Fibroblast of lung (primary cell): ENCODE measurements at places on chromosomes 4 and X.
A peak's percentile ranks its signal among the peaks of the same experiment; 100 is the strongest.

DNA sequence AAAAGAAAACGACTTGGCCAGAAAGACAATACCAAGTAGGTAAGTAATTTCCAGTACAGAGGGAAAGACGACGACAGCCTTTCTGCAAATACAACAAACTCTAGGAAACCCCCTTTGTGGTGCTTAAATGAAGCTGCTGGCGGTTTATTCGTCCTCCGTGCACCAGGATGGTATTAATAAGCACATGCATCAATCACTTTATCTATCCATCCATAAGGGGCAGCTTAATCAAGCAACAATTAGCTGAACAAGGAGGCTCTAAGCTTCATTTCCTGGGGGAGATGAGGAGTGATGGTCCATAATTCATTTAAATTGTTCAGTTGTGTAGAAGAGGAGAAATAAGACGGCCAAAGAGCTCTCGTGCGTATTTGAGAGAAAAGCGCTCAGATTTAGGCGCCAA, 26.2 kb downstream of the IRF2 start:
- H3K27ac ChIP-seq: peak overlapping the region; percentile 95
- no peaks in the 10 kb centered on the region for H3K36me3 ChIP-seq
- H3K4me1 ChIP-seq: peaks cover 14% of the 10 kb centered on the region
- DNase-seq: no peak
- no peaks in the 10 kb centered on the region for H3K27me3 ChIP-seq
- H3K4me3 ChIP-seq: no peak overlapping the region

DNA sequence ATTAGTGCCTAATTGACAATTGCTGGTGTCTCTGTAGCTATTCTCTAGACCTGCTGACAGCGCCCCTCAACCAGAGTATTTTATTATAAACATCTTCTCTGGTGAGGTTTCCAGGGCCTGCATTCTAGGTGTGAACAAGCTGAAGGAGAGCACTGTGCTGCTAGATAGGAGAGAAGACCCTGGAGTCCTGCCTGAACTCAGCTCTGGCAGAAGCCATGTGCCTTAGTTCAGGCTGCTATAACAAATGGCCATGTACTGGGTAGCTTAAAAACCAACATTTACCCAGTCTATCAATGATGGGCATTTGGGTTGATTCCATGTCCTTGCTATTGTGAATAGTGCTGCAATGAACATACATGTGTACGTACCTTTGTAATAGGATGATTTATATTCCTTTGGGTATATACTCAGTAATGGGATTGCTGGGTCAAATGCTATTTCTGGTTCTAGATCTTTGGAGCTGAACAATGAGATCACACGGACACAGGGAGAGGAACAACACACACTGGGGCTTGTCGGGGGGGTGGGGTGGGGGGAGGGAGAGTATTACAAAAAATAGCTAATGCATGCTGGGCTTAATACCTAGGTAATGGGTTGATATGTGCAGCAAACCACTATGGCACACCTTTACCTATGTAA, 185.5 kb upstream of the CPEB2 start:
- no peaks in the 10 kb centered on the region for H3K27me3 ChIP-seq
- H3K27ac ChIP-seq: no peak overlapping the region
- no peaks in the 10 kb centered on the region for H3K4me1 ChIP-seq
- no peaks in the 10 kb centered on the region for H3K36me3 ChIP-seq

DNA sequence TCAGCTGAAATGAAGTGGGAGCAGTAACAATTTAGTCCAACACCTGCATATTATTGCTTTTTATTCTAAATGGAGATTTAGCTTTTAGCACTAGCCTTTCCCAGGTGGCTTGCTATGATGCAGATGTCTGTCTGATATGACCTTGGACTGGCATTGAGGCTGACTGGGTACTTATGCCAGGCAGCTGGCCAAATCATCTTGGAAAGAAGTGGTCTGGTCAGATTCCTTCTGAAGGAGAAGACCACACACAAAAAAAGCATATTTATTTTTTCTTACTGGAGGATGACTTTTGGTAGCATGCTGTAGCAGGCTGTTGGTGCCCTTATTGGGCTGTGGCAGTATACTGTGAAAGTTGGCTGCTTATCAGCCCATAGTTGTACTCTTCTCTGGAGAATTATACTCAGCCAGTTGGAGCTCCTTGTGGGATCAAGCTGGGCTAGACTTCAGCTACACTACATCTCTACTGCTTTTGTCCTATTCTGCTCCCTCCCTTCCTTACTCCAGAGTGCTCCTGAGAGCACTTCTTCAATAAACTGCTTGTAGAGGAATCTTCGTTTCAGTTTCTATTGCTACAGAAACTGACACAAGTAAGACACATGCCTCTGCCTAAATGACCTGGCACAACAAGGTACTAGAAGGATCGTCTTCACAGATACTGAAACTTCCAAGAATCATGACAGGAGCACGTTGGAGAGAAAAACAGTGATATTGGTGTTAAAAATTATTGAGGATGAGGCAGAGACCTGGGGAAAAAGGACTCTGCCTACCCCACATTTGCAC, 196.8 kb upstream of the RPS6KA3 start:
- H3K4me3 ChIP-seq: no peak overlapping the region
- H3K27ac ChIP-seq: no peak overlapping the region
- no peaks in the 10 kb centered on the region for H3K36me3 ChIP-seq

- H3K27me3 ChIP-seq: no peaks in the 10 kb centered on the region
- H3K36me3 ChIP-seq: no peaks in the 10 kb centered on the region
- H3K27ac ChIP-seq: no peak overlapping the region
- no peak for DNase-seq
- H3K4me3 ChIP-seq: no peak overlapping the region
- peaks cover 11% of the 10 kb centered on the region for H3K4me1 ChIP-seq
These were observed 142.4 kb downstream of the KLHL8 start for GRCh38 chr4:87077914-87078585.

DNA sequence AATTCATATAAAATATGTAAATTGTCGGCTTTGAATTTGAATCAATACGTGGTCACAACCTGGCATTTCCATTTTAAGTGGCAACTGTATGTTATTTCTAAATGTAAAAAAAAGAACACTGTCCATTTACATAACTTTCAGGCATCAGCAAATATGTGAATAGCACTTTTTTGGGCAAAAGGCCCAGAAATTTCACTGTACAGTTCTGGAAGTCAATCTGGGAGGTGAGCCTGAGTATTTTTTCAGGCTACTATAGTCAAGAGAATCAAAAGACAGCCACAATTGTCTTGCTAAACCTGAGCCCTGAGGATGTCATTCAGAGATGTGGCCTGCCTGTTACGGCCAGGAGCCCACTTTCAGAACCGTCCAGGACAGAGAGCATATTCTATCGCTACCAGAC, 543.9 kb upstream of the MAGEB2 start:
- no peaks in the 10 kb centered on the region for H3K27me3 ChIP-seq
- no peaks in the 10 kb centered on the region for H3K36me3 ChIP-seq
- no peak overlapping the region for H3K27ac ChIP-seq
- peak; percentile 35 for DNase-seq

DNA sequence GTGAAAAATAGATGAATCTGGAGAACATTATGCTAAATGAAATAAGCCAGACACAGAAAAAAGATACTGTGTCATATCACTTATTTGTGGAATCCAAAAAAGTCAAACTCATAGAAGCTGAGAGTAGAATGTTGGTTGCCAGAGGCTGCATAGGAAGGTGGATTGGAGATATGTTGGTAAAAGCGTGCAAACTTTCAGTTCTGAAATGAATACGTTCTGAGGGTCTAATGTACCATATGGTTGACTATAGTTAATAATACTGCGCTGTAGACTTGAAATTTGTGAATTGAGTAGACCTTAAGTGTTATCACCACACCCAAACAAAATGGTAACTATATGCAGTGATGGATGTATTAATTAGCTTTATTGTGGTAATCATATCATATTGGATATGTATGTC, 45.0 kb upstream of the UPRT start:
- H3K27me3 ChIP-seq: no peaks in the 10 kb centered on the region
- H3K36me3 ChIP-seq: no peaks in the 10 kb centered on the region
- H3K4me1 ChIP-seq: no peaks in the 10 kb centered on the region
- no peak overlapping the region for H3K4me3 ChIP-seq

DNA sequence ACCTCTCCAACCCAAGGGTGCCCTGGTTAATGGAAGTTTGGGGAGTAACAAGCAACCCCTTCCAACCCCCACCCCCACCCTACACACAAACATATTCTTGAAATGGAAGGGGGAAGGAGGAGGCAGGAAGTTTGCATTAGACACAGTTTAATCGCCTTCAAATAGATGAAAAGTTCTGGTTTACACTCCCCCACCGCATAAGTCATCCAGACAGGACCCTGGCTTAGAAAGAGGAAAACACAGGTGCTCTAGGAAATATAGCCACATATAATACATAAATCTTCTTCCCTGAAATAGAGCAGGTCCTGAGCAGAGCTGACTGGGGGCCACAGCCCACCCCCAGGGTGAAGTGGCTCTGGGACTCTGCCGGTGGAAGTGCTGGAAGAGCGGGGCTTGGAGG, 25.1 kb downstream of the SASH3 start:
- no peak for DNase-seq
- no peak overlapping the region for H3K27ac ChIP-seq
- no peaks in the 10 kb centered on the region for H3K36me3 ChIP-seq
- no peaks in the 10 kb centered on the region for H3K4me1 ChIP-seq

DNA sequence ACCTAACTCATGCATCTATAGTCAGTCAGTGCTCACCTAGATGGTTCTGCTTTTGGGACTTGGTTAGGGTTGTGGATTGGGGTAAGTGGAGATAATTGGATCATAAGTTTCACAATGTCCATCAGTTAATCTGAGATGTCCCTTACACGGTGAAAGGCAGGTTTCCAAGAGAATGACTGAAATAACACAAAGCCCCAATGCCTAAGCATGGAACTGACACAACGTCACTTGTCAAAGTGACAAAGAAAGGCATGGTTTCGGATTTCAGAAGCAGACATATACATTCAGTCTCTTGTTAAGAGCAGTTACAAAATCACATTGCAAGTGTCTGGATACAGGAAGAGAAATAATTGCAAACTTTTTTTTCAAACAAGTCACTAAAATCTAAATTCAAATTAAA, 1456.9 kb downstream of the TECRL start:
- no peak overlapping the region for H3K4me3 ChIP-seq
- H3K36me3 ChIP-seq: no peaks in the 10 kb centered on the region
- no peaks in the 10 kb centered on the region for H3K4me1 ChIP-seq
- DNase-seq: no peak
- H3K27me3 ChIP-seq: no peaks in the 10 kb centered on the region
- H3K27ac ChIP-seq: no peak overlapping the region

DNA sequence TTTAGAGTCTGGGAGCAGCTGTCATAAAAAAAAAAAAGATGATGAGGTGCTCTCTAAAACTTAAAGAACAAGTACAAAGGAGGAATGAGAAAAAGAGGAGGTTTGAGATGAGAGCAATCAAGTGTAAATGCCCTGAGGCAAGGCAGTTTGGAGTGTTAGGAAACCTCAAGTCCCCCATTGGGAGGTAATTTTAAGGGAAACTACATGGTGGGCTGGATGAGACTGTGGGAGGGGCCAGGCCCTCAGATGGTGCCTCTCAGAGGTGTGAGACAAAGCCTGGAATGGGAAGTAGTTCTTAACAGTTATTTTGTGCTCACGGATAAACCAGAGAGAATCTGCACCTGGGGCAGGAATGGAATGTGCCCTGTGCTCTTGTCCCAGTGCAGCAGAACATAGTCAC, 1.9 kb upstream of the MAGEB3 start:
- H3K4me1 ChIP-seq: no peaks in the 10 kb centered on the region
- H3K36me3 ChIP-seq: no peaks in the 10 kb centered on the region
- no peak overlapping the region for H3K4me3 ChIP-seq
- H3K27ac ChIP-seq: no peak overlapping the region

DNA sequence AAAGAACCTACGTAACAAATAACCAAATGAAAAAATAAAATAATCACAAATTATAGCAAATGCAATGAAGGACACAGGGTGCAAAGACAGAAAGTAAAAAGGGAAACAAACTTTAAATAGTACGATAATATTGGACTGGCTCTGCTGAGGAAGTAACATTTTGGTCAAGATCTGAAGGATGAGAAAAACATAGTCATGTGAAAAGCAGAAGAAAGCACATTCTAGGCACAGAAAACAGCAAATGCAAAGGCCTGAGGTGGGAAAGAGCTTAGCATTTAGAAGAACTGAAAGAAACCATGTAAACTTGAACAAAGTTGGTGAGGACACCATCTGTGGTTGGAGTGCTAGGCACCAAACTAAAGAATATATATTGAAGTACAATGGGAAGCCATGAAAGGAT, 111.2 kb downstream of the PPP3CA start:
- no peak overlapping the region for H3K27ac ChIP-seq
- H3K4me3 ChIP-seq: no peak overlapping the region
- no peak for DNase-seq
- no peaks in the 10 kb centered on the region for H3K36me3 ChIP-seq
- H3K4me1 ChIP-seq: peaks cover 15% of the 10 kb centered on the region

DNA sequence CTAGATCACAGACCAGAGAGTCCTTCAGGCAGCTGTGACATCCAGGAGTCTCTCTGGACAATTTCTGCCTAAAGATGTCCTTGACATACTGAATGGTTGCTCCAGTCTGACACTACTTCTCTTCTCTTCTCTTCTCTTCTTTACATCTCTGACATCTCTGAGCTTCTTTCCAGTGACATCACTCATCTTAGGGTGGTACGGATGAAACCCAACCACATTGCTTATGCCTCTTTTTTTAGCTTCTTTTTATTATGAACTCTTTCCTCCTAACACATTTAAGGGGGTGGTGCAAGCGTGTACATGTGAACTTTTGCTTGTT, 39.4 kb upstream of the IRF2 start:
- peaks cover 14% of the 10 kb centered on the region for H3K4me1 ChIP-seq
- peak overlapping the region; percentile 35 for H3K4me3 ChIP-seq
- peak overlapping the region; percentile 42 for H3K27ac ChIP-seq
- no peak for DNase-seq
- H3K36me3 ChIP-seq: no peaks in the 10 kb centered on the region
- no peaks in the 10 kb centered on the region for H3K27me3 ChIP-seq

DNA sequence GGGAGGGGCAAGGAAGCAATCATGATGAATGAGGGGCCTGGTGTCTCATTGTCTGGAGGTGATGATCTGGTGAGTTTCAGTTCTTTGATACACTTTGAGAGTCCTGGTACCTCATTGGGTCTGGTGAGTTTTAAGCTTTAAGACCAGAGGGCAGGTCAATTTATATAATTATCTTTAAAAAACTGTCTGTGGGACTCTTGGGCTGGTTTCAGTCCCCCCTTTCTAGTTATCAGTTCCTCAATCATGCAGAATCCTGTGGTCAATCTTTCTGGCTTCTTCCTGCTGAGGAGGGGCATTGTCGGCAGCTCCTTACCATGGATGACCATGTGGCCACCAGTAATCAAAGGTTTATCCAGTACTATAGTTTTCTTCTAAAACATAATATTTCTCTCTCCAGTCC, 789.1 kb downstream of the PCDH18 start:
- no peak overlapping the region for H3K4me3 ChIP-seq
- no peaks in the 10 kb centered on the region for H3K4me1 ChIP-seq
- H3K27me3 ChIP-seq: no peaks in the 10 kb centered on the region
- no peak for DNase-seq
- H3K36me3 ChIP-seq: no peaks in the 10 kb centered on the region
